Activated CD8-positive, alpha-beta memory T cell treated with anti-CD3 and anti-CD28 coated beads, Interleukin-2, amount 50 U/mL, for 48 hours (primary cell): ENCODE measurements at places on chromosomes 16 and 17.

DNA sequence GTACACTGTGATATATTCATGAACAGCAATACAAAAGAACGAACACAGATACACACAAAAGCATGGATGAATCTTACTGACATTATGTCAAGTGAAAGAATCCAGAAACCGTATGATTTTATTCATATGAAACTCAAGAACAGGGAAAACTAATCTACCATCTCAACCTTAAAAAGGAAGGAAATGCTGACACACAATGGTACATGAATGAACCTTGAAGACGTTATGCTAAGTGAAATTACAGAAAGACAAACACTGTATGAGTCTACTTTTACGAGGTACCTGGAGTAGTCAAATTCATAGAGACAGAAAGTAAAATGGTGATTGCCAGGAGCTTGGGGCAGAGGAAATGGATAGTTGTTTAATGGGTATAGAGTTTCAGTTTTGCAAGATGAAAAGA is 8.7 kb upstream of the PRKCB start:
- no peak for DNase-seq

- peak; percentile 55 for DNase-seq
Observed at GRCh38 chr17:58318065-58318481, 10.5 kb downstream of the TSPOAP1 start.

DNA sequence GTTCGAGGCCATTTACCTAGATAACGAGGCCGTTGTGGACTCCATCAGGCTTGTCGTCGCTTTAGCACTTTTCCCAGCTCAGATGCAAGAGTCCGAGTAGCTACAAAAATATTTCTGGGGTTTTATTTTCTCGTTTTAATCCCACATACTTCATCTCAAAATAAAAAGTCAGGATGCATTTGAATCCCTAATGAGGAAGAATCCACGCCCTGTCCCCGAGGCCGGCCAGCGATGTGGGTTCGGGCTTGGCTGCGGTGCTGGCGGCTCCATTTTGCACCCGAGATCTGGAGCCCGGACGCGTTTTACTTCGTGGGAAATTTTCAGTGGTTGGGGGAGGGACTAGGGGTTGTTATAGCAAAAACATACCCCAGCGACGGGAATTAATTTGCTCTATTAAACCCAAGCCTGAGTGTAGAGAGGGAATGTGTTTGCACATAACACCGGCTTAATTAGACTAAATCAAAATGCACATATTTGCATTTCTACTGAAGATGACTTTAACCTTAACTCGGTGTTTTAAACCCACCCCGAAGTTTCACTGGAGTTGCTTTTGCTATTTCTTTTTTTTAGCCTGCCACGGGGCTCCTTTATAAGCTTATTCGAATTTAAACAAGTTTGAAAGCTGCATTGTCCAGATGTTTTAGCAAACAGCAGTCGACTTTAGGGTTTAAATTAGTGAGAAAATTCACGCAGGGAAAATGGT is 4.8 kb downstream of the IRX5 start:
- DNase-seq = no peak

DNA sequence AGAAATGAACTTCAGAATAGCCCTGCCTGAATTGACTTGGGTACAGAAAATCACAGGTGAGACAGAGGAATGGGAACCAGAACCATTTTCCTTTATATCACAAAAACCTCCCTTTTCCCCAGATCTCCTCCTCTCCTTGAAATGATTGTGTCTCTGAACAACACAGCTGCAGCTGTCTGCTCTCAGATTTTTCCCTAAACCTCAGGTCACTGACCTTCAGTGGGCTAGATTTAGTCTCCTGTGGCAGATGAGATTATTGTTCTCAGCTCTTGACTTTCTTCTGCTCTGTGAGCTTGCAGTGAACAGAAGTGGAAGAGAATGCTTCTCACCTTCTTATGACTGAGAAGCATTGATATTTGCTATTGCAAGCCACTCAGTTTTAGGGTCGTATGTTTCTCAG is 92.3 kb upstream of the FAM20A start:
- DNase-seq = no peak

GRCh38 chr16:12293017-12293618 is 316.6 kb downstream of the SNX29 start:
- DNase-seq = no peak

GRCh38 chr17:42783062-42783790 is 2.8 kb downstream of the WNK4 start:
- DNase-seq = no peak

- DNase-seq = no peak
Observed at GRCh38 chr17:10046786-10047785, 142.0 kb upstream of the RCVRN start.

- no peak for DNase-seq
Observed at GRCh38 chr17:66006654-66007053, 185.3 kb downstream of the CEP112 start.

DNA sequence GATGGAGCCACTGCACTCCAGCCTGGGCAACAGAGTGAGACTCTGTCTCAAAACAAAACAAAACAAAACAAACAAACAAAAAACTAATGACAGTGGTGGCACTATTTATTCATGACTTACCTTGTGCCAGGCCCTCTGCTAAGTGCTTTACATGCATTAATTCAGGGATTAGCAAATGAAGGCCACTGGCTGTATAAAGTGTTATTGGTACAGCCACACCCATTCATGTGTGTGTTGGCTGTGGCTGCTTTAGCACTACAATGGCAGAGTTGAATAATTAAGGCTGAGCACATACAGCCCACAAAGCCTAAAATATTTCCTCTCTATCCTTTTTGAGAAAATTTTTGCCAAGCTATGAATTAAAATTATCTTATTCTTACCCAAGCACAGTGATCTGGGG is 531.8 kb upstream of the CDH5 start:
- DNase-seq = no peak

DNA sequence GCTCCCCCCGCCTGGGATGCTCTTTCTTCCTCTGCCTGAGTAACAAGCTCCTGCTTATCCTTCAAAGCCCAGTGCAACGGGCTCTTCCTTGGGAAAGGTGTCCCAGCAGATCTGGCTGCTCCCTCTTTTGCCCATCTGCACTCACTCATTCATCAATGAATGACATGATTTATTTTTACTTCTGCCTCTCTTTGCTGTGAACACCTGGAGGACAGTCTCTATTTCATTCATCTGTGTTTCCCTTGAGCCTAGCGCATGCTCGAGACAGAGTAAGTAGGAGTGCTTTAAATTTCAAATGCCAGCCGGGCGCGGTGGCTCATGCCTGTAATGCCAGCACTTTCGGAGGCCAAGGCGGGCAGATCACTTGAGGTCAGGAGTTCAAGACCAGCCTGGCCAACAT is 22.0 kb upstream of the GINS2 start:
- no peak for DNase-seq

DNA sequence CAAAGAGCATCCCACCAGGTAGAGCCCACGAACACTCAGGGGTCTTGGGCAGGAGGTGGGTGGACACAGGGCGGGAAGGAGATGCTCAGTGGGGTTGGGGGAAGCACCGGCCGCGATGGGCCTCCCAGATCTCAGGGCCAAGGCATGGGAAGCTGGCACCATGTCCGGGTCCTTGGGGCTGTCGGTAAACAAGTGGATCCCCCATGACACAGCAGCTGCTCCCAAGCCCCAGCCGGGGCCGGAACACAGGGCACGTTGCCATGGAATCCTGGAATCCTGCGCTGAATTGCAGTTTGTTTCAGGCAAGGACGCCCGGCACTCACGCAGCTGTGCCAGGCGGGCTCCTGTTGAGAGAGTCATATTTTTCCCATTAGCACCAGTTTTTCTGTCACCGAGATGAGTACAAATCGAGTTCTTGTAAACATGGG is 23.0 kb upstream of the CHMP6 start:
- DNase-seq = no peak

- DNase-seq = no peak
Observed at GRCh38 chr17:38543403-38544174, 62.2 kb downstream of the SRCIN1 start.

GRCh38 chr17:43176119-43176570 is 5.1 kb downstream of the NBR1 start:
- DNase-seq = no peak

- DNase-seq = no peak
Observed at GRCh38 chr16:35565626-35566025, 2106.2 kb downstream of the TP53TG3F start.

- no peak for DNase-seq
Observed at GRCh38 chr17:74295625-74296547, 21.9 kb downstream of the DNAI2 start.

DNA sequence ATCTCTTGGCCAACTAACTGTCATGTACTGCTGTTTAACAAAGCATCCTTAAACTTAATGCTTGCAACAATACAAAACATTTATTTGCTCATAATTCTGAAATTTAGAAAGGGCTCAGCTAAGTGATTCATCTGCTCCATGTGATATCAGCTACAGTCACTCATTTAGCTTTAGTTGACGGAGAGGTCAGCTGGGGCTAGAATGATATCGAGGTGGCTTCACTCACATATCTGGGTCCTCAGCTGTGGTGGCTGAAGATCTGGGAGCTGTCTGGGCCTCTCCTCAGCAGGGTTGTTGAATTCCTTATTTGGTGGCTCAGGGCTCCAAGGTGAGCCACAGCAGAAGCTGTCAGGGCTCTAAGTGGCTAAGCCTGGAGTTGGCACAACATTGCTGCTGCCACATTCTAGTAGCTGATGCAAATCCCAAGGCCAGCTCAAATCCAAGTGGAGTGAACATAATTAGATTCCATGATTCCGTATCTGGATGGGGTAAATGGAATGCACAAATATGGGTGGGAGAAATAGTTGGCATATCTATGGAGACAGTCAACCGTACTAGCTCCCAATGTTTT is 62.8 kb downstream of the HS3ST3A1 start:
- DNase-seq = no peak

- DNase-seq = no peak
Observed at GRCh38 chr17:48155889-48156611, 48.5 kb downstream of the SNX11 start.

GRCh38 chr16:50868577-50868976 is 126.7 kb downstream of the CYLD start:
- DNase-seq = no peak

GRCh38 chr17:51298508-51299371 is 38.4 kb downstream of the UTP18 start:
- no peak for DNase-seq

- DNase-seq = no peak
Observed at GRCh38 chr17:57257195-57257894, 1.0 kb downstream of the MSI2 start.

- no peak for DNase-seq
Observed at GRCh38 chr16:84532291-84532724, 27.8 kb upstream of the MEAK7 start.

DNA sequence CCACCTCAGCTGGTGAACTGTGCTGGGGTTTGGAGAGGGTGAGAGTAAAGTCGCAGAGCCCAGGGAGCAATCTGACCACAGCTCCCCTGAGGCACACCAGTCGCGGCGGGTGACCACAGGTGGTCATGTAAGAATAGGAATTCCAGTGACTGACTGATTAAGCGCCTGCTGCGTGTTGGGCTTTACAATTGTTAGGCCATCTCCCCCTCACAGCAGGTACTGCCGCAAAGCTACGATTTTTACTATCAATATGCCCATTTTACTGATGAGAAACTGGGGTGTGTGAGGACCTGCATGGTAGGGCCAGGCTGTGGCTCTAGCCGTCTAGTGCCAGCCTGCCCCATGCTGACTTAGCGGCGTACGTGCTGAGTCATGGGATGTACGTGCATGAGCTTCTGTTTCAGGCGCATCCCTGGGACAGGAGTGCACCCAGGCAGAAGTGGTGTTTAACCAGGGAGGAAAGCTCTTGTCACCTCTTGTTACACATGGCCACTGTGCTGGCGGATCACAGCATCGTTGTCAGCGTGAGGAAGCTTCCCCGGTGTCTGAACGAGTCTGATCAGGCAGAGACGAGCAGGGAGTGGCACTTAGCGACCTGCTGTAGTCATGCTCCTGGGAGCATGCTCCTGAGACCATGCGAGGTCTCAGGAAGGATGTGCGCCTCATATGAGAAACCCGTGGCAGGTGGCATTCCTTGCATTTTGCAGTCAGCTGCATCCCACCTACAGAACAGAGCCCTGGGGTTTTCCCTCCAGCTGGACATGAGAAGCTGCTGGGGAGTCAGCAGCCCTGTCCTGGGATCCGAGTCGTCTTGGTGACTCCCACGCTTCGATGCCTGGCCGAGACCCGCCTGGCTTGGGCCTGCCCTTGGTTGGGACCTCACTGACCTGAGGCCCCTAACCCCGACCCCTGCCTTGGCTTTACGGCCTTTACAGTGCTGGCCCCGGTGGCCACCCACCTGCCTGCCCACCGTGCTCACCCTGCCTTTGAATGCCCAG is 163.7 kb upstream of the CHMP6 start:
- no peak for DNase-seq

GRCh38 chr17:50355336-50355700 is 9.4 kb downstream of the XYLT2 start:
- peak; percentile 47 for DNase-seq

DNA sequence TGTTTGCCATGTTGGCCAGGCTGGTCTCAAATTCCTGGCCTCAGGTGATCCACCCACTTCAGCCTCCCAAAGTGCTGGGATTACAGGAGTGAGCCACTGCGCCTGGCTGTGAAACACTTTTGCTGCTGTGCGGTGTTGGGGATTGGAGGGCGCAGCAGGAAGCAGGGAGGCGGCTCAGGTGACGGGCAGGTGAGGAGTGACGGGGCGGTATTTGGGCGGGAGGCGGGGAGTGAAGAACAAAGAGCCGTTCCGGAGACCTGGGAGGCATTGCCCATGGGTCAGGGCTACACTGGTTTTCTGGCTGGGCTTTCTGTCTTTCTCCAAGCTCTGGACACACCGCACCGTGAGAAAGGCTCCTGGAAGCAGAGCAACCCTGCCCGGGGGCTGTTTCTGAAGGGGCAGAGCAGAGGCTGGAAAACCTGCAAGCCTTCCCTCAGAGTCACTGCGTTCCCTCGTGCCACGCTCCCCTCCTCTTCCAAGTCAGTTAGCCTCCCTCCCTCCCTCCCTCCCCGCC is 22.1 kb downstream of the CRISPLD2 start:
- DNase-seq = no peak

- no peak for DNase-seq
Observed at GRCh38 chr17:79342376-79342775, 267.8 kb downstream of the ENGASE start.

DNA sequence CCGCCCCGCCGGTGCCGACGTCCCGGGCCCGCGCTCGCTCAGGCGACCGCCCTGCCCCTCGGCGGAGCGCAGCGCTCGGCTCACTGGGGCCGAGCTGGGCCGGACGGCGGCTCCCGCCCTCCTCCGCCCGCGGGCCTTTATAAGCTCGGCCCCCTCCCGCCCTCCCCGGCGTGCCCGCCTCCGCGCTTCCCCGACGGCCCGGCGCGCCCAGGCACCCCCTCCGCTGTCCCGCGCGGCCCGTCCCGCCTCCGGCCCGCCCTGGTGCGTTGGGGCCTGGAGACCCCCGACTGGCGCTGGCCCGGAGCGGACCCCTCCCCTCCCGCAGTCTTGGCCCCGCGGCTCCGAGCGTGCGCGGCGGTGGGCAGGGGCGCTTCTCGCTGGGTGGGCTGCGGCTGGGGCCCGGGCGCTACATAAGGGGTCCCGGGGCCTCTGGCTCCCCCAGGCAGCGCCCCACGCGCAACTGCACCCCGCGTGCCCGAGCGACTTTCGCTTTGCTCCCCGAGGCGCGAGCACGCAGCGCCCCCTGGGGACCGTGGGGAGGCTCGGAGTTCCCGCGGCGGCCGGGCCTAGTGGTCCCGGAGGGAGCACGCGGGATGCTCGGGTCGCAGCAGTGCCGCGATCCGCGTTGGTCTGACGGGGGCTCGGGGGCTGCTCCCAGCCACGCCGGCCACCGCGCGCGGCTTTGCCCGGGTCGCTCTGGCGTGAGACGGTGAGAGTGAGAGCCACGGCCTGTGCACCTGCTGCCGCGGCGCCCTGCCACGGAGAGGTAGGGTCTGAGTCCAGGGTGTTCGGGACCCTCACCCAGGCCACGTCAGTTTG is at the start of gene PIEZO1:
Gene PIEZO1 (minus strand): TSS at position 115 of the 819 bp plus-strand sequence. CDS start 256 bp downstream, outside the sequence.
- peak; percentile 91 for DNase-seq
